ENCODE measurements at places on chromosomes 1 and 21.

DNA sequence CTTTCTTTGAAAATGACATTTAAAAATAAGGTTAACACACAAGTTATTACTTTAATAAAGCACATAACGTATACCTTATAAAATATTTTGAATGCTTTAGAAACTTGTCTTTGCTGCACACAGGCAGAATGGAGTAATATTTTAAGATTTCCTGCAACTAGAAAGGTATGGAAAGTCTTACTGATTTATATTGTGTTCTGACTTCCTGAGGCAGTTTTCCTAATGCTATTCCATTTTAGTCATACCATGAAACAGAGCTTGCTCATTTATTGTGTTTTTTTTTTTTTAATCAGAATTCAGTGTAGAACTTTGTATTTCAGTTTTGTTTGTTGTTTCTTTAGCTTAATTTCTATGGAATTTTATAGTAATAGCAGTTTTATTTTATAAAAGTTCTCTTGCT lies 60.9 kb upstream of the S1PR1 start:
- no peak for DNase-seq

- DNase-seq = no peak
Observed at GRCh38 chr1:56146449-56146848, 432.9 kb downstream of the PLPP3 start.

GRCh38 chr1:65881067-65881594 lies 88.4 kb downstream of the PDE4B start:
- DNase-seq = no peak

- peak; percentile 75 for DNase-seq
Observed at GRCh38 chr1:45785583-45785982, 17.8 kb upstream of the MAST2 start.

GRCh38 chr1:207883104-207883651 lies 27.7 kb downstream of the CD34 start:
- no peak for DNase-seq

DNA sequence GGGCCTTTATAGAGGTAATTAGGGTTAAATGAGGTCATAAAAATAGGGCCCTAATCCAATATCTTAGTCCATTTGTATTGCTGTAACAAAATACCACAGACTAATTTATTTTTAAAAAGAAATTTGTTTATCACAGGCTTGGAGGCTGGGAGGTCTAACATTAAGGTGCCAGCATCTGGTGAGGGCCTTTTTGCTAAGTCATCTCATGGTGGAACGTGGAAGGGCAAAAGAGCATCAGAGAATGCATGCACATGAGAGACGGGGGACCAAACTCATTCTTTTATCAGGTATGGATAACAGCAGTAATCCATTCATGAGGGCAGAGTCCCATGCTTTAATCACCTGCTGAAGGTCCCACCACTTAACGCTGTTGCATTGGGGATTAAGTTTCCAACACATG lies 313.8 kb downstream of the GRIK1 start:
- DNase-seq = no peak

DNA sequence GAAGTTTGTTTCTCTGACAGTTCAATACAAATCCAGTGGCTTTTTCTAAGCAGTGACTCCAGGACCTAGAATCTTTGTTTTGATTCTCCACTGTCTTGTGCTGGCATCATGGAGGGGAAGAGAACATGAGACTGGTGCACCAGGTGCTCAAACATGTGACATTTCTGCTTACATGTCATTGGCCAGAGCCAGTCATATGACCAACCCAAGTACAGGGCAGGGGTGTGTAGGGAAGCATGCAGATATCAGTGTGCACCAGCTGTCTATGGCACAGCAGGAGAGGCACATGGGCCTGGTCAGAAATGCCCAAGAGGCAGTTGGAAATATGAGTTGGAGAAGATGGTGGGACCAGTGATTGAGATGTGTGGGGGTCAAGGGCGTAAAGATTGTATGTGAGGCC lies 297.0 kb downstream of the HHAT start:
- no peak for DNase-seq

DNA sequence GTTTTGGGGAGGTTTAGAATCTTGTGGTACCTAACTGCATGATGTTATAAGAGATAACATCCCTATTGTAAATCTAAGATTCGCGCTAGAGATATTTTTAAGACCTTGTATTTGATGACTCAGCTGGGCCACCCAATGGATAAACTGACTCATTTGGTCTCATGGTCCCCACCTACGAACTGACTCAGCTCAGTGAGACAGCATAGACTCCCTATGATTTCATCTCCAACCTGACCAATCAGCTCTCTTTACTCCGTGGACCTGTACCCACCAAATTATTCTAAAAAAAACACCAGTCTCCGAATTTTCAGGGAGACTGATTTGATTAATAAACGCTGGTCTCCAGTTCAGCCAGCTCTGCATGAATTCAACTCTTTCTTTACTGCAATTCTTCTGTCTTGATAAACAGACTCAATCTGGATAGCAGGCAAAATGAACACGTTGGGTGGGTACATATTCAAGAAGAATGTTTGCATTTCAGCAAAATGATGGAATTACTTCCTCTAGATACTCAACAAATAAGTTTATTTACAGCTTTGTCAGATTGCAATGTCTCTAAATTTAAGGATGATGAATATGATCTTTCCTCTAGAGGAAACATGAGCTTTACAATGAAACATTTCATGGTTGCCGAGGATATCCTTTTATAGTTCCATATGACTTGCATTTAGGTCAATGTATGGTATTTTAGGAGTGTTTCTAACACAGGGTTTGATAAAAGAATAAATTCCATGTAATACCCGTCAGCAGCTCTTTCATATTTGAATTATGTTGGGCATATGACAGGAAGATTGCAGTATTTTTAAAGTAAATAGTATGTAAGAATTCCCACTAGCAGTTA lies 516.6 kb upstream of the RGS18 start:
- no peak for DNase-seq

DNA sequence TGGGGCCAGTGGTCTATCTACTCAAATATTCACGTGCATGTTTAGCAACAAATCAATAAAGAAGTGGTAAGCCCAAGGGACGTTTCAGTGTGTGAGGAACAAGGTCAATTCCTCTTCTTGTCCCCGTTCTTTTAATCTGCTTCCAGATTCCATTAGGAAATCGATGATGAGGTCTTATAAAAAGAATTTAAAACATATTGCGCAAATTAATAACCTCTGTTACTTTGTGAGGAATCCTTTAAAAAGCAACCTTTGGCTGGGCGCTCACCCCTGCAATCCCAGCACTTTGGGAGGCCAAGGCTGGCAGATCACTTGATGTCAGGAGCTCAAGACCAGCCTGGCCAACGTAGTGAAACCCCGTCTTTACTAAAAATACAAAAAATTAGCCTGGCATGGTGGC lies 113.0 kb upstream of the TMPRSS2 start:
- DNase-seq = no peak

DNA sequence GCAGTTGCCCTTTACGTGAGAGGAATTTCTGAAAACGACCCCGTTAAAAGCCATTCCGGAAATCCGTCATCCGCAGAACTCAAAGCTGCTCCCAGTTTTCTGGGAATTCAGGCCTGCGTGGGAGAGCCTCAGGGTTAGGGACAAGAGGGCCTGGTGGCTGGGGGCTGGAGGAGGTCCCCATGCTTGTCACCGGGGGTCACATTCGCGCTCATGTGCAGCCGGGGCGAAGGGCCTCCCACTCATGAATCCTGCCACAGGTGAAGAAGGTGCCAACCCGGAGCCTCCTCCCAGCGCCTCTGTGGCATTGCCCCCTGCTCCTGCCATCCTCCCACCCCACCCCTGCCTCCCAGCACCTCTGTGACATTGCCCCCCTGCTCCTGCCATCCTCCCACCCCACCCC lies 98.3 kb downstream of the PRDM16 start:
- DNase-seq = no peak

- peak; percentile 54 for DNase-seq
Observed at GRCh38 chr1:204564835-204565234, 48.6 kb downstream of the MDM4 start.

GRCh38 chr1:193562121-193562520 lies 375.7 kb upstream of the B3GALT2 start:
- no peak for DNase-seq

- peak; percentile 7 for DNase-seq
Observed at GRCh38 chr21:44850208-44850800, 23.2 kb downstream of the PTTG1IP start.

DNA sequence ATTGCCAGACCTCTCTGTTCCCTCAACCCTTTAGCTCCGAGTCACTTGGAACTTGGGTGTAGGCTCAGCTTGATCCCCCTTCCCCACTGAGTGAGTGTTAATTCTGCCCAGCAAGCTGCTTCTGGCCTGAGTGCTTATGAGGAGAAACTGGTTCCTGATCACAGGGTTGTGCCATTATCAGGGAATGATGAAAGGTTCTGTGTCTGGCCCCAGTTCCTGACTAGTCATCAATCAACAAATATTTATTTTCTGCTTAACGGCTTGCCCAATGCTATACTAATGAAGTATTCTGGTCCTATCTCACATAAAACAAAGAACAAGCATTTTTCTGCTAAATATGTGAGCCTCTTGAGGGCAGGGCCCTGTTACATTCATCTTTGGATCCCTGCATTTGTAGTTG lies 20.8 kb downstream of the CC2D1B start:
- DNase-seq = no peak

DNA sequence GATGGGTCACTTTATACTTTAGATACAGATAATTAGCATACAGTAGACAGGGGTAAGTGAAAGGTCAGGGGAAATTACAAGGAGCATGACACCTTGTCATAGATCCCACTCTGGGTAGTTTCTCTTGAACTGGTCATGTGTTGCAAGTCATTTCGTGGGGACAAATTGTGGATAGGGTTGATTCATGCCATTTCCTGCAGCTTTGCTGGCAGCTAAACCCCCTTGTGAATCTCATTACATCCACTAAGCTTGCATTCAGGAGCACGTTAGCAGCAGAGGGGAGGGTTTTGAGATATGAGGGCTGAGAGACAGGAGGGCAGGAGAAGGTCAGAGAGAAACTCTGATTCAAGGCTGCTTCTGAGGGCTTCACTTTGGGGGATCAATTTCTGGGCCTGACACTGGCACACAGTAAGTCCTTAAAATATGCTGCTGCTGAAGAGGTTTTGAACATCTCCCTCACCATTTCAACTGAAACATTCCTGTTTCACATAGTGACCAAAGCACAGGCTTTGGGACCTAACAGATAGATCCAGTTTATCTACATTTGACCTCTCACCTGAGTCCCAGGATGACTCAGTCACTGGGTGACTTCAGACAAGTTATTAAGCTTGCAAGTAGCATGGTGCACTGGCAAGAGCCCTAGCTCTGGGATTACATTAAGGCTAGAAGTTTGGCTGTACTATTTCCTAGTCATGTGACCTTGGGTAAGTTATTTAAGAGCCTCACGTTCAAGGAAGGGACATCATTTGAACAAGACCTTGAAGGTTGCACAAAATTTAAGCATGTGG lies 206.0 kb upstream of the USP24 start:
- no peak for DNase-seq

GRCh38 chr1:1574721-1575537 lies at the start of gene SSU72:
Gene SSU72 (minus strand): TSS chr1:1574863. CDS start chr1:1574557, 306 bp downstream.
- peak; percentile 95 for DNase-seq

DNA sequence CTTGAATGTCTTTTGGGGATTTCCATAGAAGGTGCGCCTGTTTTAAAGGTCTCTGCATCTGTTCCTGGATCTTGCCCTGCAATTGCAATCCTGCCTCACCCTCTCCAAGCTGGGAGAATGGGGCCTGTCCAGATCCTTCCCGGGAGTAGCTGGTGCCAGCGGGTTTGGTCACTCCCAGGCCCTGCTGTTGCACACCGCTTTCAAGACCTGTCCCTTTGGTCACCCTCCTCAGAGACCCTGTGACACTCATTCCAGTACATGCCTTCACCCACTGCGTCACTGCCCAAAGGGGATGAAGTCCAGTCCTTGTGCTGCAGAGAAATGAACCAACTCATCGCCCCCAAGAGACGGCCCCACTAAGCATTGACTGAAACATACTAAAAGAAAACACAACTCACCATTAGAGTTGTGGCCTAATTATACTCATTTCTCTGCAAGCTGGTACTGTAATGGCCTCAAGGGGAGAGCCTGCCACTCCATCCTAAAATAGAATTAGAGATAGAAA lies 1.9 kb upstream of the IRF2BP2 start:
- DNase-seq = peak; percentile 44

- peak; percentile 23 for DNase-seq
Observed at GRCh38 chr1:209884665-209885117, 53.3 kb upstream of the SYT14 start.

DNA sequence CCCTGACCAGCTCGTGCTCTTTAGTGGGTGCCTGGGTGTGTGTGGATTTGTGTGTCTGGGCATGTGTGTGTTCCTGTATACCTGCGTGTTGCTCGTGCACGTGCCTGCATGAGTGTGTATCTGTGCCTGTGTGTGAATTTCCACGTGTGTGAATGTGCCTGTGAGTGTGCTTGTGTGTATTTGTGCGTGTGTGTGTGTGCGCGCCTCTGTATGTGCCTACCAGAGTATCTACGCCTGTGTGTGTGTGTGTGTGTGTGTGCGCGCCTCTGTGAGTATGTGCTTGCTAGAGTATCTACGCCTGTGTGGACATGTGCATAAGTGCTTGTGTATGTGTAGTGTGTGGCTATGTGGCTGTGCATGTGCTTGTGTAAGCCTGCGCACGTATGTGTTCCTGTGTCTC lies 691 bp upstream of the SELENBP1 start:
- no peak for DNase-seq

DNA sequence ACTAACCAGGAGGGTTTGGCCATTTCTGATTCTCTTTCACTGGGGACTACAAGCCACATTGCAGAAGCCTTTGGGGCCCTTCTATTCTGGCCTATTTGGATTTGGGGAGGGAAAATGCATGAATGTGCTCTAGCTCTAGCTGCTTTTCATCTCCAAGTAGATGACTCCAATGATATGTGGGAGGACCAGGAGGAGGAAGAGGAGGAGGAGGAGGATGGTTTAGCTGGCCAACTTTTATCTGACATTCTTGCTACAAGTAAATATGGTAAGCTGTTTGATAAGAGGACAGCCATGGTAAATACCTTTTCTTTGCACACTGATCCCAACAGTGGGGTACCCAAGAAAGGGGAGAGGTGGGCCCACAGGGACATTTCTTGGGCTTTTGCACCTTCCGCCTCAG lies 14.0 kb upstream of the SHISA4 start:
- DNase-seq = no peak

GRCh38 chr21:40381111-40381510 lies 465.8 kb downstream of the DSCAM start:
- no peak for DNase-seq

- DNase-seq = peak; percentile 74
Observed at GRCh38 chr1:248924696-248925532, 18.9 kb downstream of the PGBD2 start.

Measured in activated naive CD4-positive, alpha-beta T cell treated with anti-CD3 and anti-CD28 coated beads, Interleukin-2, amount 10 ng/mL, durations not matched to agents 7 days and 5 days (primary cell).